ENCODE measurements at places on chromosomes 2 and 18.
A peak's percentile ranks its signal among the peaks of the same experiment; 100 is the strongest.

DNA sequence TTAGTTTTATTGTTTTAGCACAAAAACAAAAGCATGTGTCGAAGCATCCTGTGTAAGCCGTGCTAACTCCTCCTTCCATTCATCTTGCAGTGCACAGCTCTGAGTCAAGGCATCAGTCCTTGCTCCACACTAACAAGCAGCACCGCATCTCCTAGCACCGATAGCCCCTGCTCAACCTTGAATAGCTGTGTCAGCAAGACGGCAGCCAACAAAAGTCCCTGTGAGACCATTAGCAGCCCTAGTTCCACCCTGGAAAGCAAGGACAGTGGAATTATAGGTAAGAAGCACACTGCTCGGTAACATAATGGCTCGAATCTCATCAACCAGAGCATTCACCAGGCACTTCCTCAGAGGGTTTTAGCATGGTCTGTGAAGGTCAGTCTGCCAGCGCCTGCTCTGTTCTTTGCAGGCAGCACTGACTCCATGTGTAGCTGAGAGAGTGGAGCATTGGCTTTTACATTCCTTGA, 136.2 kb downstream of the WDSUB1 start:
- DNase-seq, result no peak

GRCh38 chr2:142562900-142563299, 314.6 kb upstream of the KYNU start:
- DNase-seq, result no peak

DNA sequence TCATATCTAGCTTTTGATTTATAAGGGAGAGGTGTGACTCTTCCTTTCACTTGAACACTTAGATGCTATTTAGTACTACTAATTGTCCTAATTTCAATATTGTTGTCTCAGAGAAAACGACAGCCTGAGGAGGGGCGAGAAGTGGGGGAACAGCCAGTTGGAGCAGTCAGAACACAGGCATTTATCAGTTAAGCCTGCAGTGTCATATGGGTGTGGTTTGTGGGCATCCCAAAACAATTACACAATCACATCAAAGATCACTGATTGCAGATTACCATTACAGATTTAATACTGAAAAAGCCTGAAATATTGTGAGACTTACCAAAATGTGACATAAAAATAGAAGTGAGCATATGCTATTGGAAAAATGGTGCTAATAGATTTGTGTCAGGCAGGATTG, 15.8 kb downstream of the TMEM131 start:
- DNase-seq, result no peak

- DNase-seq, result no peak
These were observed 5.7 kb upstream of the KLHL29 start for GRCh38 chr2:23379220-23379695.

DNA sequence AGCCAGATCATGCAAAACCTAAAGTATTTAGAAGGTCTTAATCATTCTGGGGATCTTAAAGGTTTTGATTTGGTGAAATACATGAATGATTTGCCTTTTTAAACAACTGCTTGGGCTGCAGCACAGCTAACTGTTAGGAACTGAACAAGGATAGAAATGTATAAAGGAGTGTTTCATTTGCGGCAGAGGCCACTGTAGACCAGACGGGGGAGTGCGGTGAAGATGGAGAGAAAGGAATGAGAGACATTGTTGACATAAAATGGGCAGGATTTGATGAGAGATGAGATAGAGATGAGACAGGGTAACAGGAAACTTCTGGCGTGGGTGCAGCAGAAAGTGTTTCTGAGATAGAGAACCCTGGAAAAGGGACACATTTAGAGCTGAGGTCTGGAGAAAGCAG, 308.1 kb downstream of the TMX3 start:
- DNase-seq, result no peak

DNA sequence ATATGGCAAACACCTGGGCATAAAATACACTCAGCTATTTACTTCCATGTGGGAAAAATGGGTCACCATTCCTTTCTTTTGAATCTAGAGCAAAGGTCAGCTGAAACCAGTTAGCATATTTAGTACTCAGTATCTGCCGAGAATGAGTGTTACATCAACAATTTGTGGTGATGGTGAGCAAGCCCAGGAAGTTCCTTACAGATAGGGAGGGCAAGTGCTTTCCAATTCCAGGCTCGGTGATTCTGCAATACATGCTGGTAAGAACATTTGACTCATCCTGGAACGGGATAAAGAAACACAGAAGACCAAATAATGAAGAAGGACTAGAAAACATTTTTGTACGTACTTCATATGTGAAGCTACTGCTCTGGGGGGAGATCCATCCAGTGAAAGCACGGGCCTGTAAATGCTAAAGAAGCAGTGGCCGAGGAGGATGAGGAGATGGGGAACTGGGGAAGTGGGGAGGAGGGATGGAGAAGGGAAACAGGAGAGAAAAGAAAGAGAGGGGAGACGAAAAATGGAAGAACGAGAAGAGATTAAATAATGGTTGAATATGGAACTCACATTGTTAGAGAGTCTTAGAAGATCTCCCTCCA, 251.9 kb downstream of the TTC32 start:
- no peak for DNase-seq

DNA sequence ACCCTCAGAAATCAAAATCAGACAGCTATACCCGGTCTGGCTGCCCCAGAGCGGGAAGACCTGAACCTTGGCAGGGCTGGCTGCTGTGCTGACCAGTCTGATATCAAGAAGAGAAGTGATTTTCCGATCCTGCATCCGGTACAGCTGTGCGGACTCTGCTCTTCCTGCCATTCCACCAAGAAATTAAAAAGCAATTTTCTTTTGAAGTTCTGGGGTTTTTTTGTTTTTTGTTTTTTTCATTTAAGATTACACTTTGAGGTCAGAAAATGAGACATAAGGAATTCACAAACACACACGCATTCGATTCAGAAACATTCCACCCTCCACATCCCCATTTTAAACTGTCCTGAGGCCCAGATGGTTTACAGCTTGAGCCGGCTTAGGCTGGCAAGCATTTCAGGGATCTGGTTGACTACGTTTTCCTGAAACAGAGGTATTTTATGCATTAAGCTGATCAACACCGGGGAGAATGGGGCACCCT, 156.5 kb downstream of the COL6A3 start:
- DNase-seq, result no peak

GRCh38 chr2:65639156-65639864, 206.9 kb upstream of the SPRED2 start:
- DNase-seq, result no peak

DNA sequence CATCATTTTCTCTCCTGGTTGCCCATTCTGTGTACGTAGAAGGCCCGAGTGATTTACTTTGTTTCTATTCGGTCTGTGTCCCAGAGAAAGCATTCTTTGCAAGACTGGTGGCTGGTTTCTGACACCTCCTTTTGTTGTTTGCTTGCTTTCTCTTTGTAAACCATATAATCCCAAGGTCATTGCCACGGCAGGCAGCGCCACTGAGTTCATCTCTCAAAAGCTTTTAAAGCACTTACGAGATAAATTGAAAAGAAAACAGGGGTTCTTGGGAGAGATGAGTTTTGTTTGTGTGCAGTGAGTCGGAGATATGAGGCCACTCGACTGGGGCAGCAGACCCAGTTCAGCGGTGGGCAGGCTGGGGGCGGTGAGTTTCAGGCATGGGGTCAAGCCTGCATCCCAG, 137.6 kb downstream of the NCK2 start:
- DNase-seq, result no peak

DNA sequence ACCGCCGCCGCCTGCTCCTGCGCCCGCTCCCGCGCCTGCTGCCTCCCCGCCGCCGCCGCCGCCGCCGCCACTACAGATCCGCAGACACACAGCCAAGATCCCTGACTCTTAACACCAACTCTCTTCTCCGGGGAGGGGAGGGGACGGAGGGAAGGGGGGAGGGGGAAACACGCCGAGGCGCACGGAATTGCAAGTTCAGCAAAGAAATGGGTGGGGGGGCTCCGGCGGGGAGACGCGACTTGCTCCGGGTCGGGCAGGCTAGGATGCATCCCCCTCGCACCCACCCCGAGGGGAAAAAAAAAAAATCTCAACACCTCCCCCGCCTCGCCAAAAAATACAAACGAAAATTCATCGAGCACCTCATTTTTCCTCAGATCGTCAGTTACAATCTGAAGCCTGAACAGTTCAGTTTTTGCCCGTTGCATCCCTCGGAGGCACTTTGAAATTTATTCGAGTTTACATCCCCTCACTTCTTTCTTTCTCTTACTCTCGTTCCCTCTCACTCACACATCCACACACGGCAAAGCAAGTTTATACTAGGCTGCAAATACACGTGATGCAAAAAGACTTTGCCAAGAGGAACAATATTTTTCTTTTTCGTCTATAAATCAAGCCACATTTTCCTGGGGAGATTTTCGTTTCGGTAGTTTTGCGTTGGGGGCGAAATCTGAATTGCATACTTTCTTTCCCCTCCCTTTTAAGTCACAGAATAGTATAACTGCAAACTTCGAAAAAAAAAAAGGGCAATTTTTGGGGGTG, at the start of gene TCF4:
Gene TCF4 (minus strand): TSS at position 82 of the 759 bp plus-strand sequence. CDS start 1,076 bp downstream, outside the sequence.
- DNase-seq, result peak; percentile 53

- no peak for DNase-seq
These were observed 10.3 kb downstream of the PSME4 start for GRCh38 chr2:53960476-53960875.

GRCh38 chr2:236910781-236911495, 174.8 kb upstream of the COPS8 start:
- no peak for DNase-seq

DNA sequence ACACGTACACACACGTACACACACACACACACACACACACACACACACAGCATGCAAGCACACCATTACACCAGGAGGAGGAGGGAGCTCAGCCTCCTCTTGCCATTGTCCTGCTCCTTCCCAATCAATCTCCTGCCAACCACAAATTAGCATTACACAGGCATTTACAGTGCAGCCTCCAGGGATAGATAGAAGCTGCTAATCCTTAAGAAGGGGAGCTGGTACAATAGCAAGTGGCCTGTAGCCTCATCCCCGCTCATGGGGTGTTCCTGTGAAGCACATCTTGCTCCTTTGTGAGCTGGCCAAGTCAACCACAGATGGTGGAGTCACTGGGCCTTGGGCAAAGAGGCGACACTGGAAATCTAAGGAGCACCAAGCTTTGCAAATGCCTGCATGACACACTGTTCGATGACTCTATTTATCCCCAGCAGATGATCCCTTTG, 110.3 kb upstream of the PKDCC start:
- no peak for DNase-seq

- DNase-seq, result no peak
These were observed 86.4 kb downstream of the ARL4C start for GRCh38 chr2:234410526-234410925.

- DNase-seq, result no peak
These were observed 60.1 kb upstream of the YWHAQ start for GRCh38 chr2:9690716-9691498.

DNA sequence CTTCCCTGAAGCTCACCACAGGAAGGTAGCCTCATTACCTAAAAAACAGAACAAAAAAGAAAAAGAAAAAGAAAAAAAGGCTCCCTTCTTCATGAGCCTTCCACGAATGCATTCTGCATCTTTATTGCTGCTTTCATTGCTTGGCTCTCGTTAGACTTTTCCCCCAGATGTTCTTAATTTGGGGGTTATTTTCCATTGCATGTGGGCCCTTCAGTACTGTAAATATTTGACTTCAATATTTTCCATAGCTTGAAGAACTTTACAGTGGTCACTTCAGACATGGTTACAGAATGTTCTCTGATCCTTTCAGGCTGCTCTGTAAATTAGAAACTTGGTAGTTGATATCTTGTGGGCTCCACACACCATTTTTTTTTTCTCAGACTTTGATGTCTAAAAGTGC, 65.6 kb upstream of the COPS8 start:
- DNase-seq, result no peak

- DNase-seq, result no peak
These were observed 164.8 kb downstream of the ARHGAP15 start for GRCh38 chr2:143294068-143294467.

- DNase-seq, result no peak
These were observed 126.2 kb downstream of the CAPN13 start for GRCh38 chr2:30681022-30681421.

DNA sequence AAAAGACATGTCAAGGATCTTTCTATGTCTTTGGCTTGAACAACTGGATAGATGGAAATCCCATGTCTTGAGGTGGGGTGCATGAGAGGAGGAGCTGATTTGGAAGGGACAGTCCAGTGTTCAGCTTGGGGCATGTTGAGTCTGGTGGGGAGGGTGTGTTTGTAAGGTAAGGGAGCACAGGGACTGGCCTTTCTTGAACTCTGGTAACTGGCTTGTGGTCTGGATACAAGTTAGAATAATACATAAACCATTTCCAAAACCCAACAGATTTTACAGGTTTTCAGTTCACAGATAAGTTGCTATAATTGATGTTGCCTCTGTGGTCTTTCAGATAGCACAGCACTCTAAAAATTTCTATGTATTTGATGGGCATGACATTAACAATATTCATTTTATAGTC, 24.2 kb downstream of the RHBDD1 start:
- DNase-seq, result no peak

DNA sequence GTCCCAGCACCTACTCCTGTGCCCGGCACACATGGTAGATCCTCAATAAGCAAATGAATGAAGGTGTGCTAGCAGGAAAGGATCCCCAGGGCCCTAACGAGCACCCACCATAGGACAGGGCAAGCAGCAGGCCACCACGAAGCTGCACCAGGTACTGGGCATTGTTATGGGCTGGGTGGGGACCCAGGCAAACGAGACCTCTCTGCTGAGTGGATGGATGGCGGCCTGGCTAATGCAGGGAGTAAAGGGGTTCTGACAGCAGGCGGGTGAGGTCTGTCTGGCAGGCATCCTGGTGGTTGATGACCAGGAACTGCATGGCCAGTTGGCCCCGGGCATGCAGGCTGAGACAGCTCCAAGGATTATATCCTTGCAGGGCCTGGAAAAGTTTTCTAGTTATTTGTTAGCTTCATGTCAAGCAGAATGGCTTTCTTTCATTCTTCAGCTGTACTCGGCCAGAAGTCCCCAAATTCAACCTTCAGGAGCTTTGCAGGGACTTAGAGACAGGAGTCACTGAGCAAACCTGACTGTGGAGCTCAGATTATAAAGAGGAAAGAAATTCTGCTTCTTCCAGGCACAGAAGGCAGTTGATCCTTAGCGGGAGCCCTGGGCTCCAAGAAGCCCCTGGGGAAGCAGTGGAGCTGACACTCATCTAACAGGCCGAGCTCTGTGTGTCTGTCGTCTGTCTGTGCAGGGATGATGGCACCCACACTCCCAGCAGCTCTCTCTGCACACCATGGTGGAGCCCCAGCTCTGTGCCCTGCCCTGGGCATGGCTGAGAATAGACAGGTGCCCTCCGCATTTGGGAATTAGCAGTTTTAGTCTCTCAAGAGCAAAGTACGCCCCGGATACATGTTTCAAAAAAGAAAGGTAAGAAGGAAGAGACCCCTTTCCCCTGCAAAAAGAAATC, 51.2 kb downstream of the SDC1 start:
- DNase-seq, result no peak

GRCh38 chr2:70702711-70703395, 65.1 kb downstream of the ADD2 start:
- no peak for DNase-seq

- DNase-seq, result no peak
These were observed 98.7 kb downstream of the ANKRD44 start for GRCh38 chr2:197211881-197212342.

- DNase-seq, result no peak
These were observed 154.0 kb downstream of the MAIP1 start for GRCh38 chr2:200109421-200109820.
